CD4-positive, alpha-beta T cell (primary cell): ENCODE measurements at places on chromosomes 11 and 22.

GRCh38 chr22:17865183-17866055 lies 91.2 kb upstream of the BID start:
- no peak for DNase-seq

- DNase-seq: peak; percentile 41
These were observed 33.4 kb upstream of the SORL1 start for GRCh38 chr11:121418625-121419114.

- no peak for DNase-seq
These were observed 110.0 kb downstream of the TIMP3 start for GRCh38 chr22:32911503-32911902.

- DNase-seq: no peak
These were observed 12.0 kb downstream of the STX3 start for GRCh38 chr11:59767225-59767611.
